Caki2 (cell line): ENCODE measurements at places on chromosomes 1 and 21.

DNA sequence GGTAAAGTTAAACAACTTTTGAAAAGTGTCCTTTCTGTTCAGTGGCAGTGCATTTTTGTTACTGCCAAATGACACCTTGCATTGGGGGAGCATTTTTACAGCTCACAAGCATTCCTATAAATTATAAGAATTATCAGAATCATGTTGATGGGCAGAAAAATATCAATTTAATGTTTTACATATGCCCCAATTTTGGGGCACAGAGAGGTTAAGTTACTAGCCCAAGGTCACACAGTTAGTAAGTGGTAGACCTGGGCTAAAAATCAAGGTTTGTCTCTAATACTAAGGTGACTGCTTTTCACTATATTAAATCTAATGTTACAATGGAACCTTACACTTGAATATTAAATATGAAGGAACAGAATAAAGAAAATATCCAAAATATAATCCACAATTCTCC is 180.1 kb upstream of the IVNS1ABP start:
- no peak for DNase-seq

GRCh38 chr1:234498448-234499118 is 19.6 kb upstream of the TARBP1 start:
- no peak for DNase-seq

DNA sequence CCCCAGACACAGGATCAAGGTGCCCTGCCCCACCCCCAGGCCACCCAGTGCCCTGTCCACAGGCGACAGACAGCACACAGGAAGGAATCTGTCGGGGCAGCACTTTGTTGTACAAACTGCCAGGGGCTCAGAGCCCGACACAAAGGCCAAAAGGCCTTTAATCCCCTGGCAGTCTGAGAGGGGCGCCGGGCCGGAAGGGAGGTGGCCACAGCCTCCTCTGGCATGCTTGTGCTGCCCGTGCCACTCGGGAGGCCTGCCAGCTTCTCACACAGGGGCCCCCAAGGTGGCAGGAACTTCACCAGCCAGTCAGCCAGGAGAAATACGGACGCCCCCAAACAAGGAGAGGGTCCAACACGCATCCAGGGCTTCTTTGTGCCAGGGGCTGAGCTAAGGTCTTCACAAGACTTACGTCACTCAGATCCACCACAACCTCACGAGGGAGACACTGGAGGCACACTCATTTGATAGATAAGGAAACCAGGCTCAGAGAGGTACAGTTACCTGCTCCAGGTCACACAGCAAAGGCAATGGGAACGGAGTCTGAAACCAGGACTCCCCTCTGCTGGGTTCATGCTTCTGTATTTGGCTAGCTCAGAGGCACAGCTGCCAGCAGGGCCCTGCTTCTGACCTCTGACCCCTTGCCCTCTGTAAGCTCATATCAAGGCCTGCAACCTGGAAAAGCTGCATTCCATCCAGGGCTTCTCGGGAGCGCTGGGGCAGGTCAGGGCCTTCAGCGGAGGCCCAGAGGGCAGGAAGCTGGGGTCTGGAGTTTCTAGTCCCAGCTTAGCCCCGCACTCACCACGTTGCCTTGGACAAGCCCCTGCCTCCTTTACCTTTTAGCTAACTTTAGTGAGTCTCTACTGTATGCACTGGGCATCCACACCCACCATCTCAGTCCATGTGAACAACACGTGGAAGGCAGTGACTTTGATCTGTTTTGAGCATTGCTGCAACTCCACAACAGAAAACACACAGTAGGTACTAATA is 34.8 kb downstream of the HSPG2 start:
- DNase-seq: no peak

- DNase-seq: no peak
Measured at GRCh38 chr1:233138788-233139585, 156.5 kb downstream of the PCNX2 start.

- no peak for DNase-seq
Measured at GRCh38 chr1:209302779-209303568, 280.5 kb upstream of the CAMK1G start.

GRCh38 chr1:163672976-163673758 is 351.4 kb downstream of the NUF2 start:
- DNase-seq: no peak

DNA sequence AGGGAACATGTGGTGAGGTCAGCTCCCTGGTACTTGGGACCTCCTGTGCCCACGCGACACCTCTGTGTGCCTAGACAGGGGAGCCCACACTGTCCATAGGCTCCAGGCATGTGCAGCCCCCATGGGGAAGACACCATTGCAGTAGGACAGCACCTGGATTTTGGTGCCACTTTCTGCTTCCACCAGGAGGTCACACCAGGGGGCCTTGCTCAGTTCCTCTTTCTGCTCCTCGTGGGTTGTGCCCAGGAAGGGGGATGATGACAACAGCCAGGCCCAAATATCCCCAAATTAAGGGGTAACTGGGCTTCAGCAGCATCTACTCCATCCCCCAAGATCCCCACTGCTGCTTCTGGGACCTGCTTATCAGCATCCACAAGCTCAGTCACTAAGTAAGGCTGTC is 358.2 kb upstream of the KAZN start:
- no peak for DNase-seq

GRCh38 chr1:21069549-21069948 is 107.1 kb downstream of the EIF4G3 start:
- no peak for DNase-seq

DNA sequence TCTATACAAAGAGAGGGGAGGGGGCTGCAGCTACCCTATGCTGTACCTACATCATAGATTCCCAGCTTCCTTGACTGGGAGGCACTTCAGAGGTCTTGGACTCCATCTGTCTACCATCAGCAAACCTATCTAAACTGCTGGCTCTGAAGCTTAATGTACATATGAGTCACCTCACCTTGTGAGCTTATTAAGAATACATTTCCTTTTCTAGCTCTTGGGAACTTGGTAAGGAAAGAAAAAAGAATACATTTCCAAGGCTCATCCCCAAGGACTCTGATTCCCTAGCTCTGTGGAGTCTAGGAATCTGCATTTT is 50.0 kb upstream of the PRELP start:
- DNase-seq: peak; percentile 4

DNA sequence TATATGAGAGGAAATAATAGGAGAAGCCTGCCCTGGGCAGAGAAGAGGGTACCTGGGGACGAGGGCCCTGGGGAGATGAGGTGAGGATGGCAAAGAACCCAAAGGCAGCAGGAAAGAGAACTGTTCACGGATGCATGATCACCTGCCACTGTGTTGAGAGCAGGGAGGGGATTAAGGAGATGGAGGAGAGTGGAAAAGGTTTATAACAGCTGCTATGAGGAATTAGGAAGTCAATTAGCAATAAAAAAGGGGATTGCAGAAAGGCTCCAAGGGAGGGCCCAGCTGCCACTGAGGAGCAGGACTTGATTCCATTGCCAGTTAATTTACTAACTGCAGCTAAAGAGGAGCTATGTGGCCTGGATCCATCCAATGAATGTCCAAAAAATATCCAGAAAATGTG is 61.1 kb downstream of the GFI1 start:
- DNase-seq: no peak

DNA sequence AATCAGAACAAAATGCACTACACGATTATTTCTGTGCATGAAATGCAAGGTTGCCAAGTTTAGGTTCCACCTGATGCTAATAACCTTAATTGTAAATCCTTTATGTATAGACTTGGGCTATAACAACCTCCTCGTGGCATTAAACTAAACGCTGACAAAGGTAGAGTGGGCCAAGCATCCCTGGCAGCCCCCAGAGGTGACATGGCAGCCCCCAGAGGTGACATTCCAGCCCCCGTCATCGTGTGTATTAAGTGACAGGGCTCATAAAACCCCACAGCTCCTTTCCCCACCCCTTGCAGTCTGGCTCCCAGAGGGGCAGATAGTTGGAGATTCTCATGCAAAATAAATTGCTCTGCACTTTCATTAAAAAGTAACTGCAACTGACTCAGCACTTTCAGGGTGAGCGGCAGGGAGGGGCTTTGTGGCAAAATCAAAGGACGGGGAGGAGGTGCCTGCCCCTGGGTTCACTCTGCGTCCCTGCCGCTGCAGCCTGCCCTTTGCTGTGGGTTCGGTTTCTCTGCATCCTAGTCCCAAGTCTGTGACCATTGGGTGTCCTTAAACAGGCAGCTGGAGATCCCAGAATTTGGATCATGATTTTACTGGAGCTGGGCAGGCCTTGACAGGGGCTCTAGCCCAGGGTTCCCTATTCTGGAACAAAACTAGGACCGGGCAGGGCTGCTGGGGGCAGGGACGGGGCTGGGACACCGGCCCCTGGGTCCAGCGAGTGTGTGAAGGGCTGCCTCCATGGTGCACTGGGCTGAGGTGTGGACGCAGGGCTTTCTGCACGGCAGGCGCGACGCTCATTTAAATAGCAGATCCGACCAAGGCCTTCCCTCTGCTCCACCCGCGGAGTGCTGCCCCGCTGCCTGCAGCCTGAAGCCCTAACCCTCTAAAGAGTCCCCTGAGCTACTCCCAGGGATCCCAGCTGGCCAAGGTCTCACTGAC is 234.9 kb upstream of the VAMP3 start:
- DNase-seq: no peak

DNA sequence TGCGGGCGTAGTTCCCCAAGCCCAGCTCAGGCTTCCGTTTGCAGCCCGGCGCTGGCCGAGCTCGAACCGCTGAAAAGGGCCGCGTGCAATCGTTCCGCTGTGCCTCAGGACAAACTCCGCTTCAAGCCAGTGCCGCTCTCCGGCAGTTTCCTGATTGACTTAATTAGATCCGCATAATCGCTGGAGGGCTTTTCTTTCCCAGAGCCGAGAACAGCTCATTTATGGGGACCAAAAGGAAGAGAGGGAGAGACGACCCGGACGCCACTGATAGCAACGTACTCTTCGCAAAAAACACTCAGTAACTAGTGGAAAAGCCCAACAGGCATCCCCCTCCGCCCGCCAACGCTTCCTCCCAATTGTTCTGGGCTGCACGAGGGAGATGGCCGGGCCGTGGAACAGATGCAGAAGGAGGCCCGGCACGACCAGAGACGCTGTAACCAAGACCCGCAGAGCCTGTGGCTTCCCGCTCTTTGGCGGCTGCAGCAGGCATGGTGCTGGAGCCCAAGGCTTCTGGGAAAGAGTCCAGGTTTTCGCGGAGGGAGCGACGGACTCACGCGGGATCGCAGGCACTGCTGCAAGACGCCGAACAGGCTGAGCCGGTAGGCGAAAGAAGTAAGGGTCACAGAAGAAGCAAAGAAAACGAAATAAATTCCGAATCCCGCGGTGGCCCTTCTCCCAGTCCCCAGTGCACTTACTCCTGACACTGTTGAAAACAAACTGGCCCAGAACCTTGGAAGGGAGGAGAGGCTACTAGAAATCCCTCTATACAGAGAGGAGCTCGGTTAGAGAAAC is 3.6 kb upstream of the FOXD2 start:
- DNase-seq: no peak

GRCh38 chr1:8184301-8184700 is 133.6 kb upstream of the SLC45A1 start:
- DNase-seq: peak; percentile 61

DNA sequence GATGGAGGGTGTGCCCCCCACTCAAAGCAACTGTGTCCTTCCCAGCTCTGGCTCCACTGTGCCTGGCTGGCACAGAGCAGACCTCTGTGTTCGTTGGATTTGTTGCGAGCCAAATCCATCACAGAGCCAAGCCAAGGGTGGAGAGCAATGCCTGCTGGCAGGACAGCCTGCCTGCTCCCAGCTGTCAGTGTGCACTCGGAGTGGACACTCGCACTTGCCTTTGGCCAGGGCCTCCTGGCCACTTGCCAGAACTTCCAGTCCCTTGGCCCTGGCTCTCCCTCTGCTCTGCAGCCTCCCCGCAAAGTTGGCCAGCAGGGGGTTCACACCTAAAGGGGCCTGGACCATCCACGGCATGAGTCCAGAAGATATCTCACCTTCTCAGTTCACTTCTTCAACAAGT is 16.4 kb downstream of the HEYL start:
- no peak for DNase-seq

- DNase-seq: peak; percentile 33
Measured at GRCh38 chr1:51906306-51907078, 28.0 kb upstream of the NRDC start.

GRCh38 chr1:4743978-4744750 is 89.8 kb downstream of the AJAP1 start:
- DNase-seq: no peak

DNA sequence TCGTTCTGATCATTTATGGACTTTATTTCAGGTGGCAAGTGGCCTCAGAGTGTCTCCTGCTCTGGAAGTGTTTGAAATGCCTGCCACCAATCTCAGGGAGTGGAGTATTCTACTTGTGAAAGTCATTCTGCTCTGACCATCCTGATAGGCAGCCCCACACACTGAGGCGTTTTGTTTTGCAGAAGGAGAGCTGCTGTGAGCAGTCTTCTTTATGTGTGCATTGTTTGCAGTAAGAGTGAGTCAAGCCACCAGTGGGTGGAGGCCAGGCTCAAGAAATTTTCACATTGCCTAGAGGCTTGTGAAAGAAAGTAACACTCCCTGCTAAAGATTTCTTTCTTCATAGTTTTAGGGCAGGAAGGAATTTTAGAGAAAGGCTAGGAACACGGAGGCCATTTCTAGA is 204.4 kb downstream of the SLC35F3 start:
- no peak for DNase-seq

DNA sequence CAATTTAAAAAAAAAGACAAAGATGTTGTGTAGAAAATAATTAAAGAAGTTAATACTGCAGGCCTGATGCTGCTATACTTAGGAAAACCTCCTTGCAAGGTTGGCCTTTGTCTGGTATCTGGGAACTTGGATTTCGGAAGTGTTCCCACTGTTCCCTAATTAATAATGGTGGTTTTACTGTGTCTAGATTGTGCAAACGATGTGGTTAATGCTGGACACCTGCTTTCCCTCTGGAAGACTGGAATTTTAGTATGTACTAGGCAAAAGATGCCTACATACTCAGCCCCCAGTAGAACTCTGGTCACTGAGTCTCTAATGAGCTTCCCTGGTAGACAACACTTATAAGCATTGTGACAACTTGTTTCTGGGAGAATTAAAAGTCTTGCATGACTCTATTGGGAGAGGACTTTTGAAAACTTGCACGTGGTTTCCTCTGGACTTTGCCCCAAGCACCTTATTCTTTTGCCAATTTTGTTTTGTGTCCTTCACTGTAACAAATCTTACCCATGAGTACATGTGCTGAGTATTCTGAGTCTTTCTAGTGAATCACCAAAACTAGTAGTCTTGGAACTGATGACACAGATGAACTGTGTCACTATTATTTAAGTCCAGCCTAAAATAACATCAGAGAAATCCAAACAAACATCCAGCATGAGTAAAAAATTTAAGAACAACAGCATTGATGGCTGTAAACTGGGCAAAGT is 40.4 kb downstream of the LIN9 start:
- peak; percentile 16 for DNase-seq

DNA sequence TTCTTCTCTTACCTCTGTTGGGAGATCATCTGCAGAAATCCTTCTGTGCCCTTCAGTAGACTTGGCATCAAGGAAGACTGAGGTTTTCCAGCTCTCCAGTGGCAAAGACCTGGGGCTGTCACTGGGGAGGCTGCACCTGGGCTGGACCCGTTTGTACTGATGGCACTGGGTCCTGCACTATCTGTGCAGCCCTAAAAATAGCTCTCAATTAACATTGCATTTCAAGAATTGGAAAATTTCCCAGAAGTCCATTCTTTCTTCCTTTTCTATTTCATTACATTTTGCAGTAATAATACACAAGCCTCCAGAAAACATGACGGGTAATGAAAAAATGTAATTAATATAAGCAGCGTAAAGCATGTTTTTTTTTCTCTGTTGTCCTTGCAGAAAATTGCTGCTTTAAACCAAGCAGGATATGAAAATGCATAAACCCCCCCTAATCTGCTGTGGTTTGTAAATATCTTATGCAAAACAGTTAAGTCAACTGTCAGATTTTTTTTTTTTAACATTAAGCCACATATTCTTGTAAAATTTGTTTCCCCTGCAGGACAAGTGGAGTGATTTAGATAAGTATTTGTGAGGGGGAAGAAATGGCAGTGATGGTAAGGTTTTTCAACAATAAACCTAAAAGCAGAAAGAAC is 64.9 kb downstream of the LMO4 start:
- no peak for DNase-seq
